Activated CD4-positive, alpha-beta memory T cell treated with anti-CD3 and anti-CD28 coated beads for 36 hours (primary cell): ENCODE measurements at places on chromosomes 7 and 10. TPM values are rescaled to one million over a fixed set of nuclear protein-coding genes. Genes with fewer than 3 reads are reported as not detected.

KLF14 gene
- total RNA-seq, result not detected

- H3K4me3 ChIP-seq, result no peak overlapping the region
- H3K27me3 ChIP-seq, result peaks cover 3% of the 10 kb centered on the region
- H3K27ac ChIP-seq, result no peak overlapping the region
- H3K36me3 ChIP-seq, result no peaks in the 10 kb centered on the region
- no peak for DNase-seq
- H3K4me1 ChIP-seq, result no peaks in the 10 kb centered on the region
Measured at GRCh38 chr7:42687211-42688055, 224.4 kb downstream of the C7orf25 start.

WIPF3 gene
- total RNA-seq, result not detected

ZNF853 gene
- total RNA-seq, result 0.99 TPM

DNA sequence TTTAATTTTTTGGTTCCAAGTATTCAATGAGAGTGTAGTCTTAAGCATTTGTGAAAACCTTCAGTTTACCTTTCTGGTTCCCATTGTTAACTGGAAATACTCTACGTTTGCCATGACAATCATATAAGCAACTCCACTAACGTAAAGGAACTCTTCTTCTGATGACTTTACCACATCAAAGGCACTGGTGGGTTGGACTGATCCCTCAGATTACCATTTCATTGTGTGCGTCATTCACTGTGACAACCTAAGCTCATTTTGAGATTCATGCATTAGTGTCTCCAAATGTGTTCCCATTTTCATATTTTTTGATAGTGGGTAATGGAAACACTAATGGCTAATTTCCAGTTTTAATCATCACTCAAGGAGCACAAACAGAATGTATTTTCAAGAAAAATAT, 119.9 kb upstream of the COL1A2 start:
- H3K27me3 ChIP-seq, result peaks cover 3% of the 10 kb centered on the region

KCNH2 gene
- total RNA-seq, result 0.45 TPM

DNA sequence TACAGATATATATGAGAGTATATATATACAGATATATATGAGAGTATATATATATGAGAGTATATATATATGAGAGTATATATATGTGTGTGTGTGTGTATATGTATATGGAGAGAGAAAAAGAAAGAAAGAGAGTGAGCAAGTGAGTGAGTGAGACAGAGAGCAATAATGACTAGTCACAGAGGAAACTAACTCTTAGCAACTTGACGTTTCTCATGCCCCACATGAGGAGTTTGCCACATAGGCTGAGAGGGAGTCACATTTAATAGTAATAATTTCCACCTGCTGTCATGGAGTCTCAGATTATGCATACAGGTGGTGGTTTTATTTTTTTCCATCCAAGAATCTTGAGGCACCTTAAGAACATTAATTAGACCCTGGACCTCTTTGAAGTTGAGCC, 199.9 kb downstream of the GATA3 start:
- peaks cover 23% of the 10 kb centered on the region for H3K4me1 ChIP-seq
- peak overlapping the region; percentile 68 for H3K27ac ChIP-seq
- H3K36me3 ChIP-seq, result no peaks in the 10 kb centered on the region
- H3K27me3 ChIP-seq, result no peaks in the 10 kb centered on the region
- peak; percentile 54 for DNase-seq
- H3K4me3 ChIP-seq, result peak overlapping the region; percentile 53

HOXA9 gene
- 0.19 TPM for total RNA-seq

DNA sequence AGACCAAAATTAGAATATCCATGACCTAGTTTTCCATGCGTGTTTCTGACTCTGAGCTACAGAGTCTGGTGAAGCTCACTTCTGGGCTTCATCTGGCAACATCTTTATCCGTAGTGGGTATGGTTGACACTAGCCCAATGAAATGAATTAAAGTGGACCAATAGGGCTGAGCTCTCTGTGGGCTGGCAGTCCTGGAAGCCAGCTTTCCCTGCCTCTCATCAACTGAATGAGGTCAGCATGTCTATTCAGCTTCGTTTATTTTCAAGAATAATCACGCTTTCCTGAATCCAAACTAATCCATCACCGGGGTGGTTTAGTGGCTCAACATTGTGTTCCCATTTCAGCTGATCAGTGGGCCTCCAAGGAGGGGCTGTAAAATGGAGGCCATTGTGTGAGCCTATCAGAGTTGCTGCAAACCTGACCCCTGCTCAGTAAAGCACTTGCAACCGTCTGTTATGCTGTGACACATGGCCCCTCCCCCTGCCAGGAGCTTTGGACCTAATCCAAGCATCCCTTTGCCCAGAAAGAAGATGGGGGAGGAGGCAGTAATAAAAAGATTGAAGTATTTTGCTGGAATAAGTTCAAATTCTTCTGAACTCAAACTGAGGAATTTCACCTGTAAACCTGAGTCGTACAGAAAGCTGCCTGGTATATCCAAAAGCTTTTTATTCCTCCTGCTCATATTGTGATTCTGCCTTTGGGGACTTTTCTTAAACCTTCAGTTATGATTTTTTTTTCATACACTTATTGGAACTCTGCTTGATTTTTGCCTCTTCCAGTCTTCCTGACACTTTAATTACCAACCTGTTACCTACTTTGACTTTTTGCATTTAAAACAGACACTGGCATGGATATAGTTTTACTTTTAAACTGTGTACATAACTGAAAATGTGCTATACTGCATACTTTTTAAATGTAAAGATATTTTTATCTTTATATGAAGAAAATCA, 35.5 kb downstream of the CAV1 start:
- no peak for DNase-seq
- no peak overlapping the region for H3K4me3 ChIP-seq
- H3K4me1 ChIP-seq, result no peaks in the 10 kb centered on the region
- H3K36me3 ChIP-seq, result no peaks in the 10 kb centered on the region

PTPRZ1 gene
- total RNA-seq, result not detected

DNA sequence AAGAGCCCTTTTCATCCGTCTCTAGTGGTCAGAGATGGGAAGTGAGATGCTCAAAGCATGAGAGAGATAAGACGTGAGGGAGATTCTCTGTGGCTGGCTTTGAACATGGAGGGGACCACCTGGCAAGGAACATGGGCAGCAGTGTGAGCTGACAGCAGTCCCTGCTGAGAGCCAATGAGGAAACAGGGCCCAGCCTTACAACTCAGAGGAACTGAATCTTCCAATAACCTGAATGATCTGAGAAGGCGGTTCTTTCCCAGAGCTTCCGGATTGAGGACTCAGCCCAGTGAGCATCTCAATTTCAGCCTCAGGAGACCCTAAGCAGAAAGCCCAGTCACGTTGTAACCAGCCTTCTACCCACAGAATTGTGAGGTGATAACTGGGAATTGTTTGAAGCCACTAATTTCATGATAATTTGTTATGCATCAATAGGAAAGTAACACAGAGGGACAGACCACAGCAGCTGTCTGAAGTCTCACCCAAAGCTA, 33.9 kb upstream of the IKZF1 start:
- peak overlapping the region; percentile 64 for H3K27ac ChIP-seq
- no peak for DNase-seq
- H3K36me3 ChIP-seq, result no peaks in the 10 kb centered on the region
- peaks cover 85% of the 10 kb centered on the region for H3K4me1 ChIP-seq
- no peaks in the 10 kb centered on the region for H3K27me3 ChIP-seq
- H3K4me3 ChIP-seq, result no peak overlapping the region

GRCh38 chr10:33099748-33100147, 141.7 kb upstream of the ITGB1 start:
- H3K4me1 ChIP-seq, result peaks cover 71% of the 10 kb centered on the region
- H3K4me3 ChIP-seq, result no peak overlapping the region
- H3K27me3 ChIP-seq, result no peaks in the 10 kb centered on the region
- H3K36me3 ChIP-seq, result peaks cover 24% of the 10 kb centered on the region
- DNase-seq, result no peak
- H3K27ac ChIP-seq, result peak overlapping the region; percentile 74

- no peaks in the 10 kb centered on the region for H3K27me3 ChIP-seq
- peaks cover 16% of the 10 kb centered on the region for H3K4me1 ChIP-seq
- H3K36me3 ChIP-seq, result no peaks in the 10 kb centered on the region
Measured at GRCh38 chr10:69647819-69648218, 17.8 kb downstream of the FAM241B start.

HYAL4 gene
- total RNA-seq, result 0.34 TPM

PPP1R9A gene
- total RNA-seq, result not detected

DNA sequence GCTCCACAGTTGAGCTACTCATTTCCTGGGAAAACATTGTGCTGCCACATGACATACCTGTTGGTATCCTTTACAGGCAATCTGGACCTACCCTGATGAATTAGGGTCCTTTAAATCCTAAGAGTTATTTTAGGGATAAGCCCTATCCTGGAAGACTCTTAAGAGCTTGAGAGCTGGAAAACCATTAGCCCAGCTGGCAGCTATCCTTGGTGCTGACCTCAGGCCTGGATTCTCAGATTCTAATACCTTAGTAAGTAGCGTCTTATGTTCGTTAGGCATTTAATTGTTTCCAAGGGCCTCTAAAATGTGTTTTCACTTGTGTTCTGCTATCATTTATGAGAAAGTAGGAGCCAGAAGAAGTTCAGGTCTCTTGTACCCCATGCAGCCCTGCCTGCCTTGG, 93.0 kb upstream of the SORCS3 start:
- no peaks in the 10 kb centered on the region for H3K36me3 ChIP-seq
- no peak overlapping the region for H3K4me3 ChIP-seq
- H3K27me3 ChIP-seq, result no peaks in the 10 kb centered on the region
- DNase-seq, result no peak
- H3K27ac ChIP-seq, result no peak overlapping the region

FGFR2 gene
- total RNA-seq, result 0.05 TPM

DNA sequence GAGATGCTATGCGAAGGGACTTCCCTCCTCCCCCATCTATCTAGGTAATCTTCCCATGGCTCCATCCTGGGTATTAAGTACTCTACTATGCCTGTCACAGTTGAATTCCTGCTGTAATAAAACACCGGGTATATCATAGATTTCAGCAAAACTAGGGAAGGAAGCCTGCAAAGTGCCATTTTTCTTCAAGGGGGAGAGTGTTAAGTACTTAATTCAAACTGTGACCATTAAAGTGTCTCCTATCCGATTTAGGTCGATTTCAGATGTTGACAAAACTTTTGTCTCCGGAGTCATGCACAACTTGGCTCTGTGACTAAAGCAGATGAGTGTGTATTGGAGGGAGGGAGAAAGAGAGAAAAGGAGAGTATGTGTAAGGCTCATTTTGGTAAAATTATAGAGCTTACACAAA, 4.6 kb downstream of the HOXA4 start:
- H3K4me1 ChIP-seq, result no peaks in the 10 kb centered on the region
- no peak for DNase-seq
- peaks cover 35% of the 10 kb centered on the region for H3K27me3 ChIP-seq
- no peak overlapping the region for H3K4me3 ChIP-seq
- no peaks in the 10 kb centered on the region for H3K36me3 ChIP-seq
- no peak overlapping the region for H3K27ac ChIP-seq

GIMAP5 gene
- total RNA-seq, result 48.3 TPM
